ENCODE measurements at places on chromosomes 7 and 10. TPM values are rescaled to one million over a fixed set of nuclear protein-coding genes. Genes with fewer than 3 reads are reported as not detected.

METTL27 gene
- 5.6 TPM for polyA plus RNA-seq

ANKRD30A gene
- polyA plus RNA-seq = not detected

- DNase-seq = no peak
These were observed 39.7 kb upstream of the TEX47 start for GRCh38 chr7:88835147-88835728.

GRCh38 chr7:836429-836828 is 4.2 kb downstream of the SUN1 start:
- no peak for DNase-seq

DNA sequence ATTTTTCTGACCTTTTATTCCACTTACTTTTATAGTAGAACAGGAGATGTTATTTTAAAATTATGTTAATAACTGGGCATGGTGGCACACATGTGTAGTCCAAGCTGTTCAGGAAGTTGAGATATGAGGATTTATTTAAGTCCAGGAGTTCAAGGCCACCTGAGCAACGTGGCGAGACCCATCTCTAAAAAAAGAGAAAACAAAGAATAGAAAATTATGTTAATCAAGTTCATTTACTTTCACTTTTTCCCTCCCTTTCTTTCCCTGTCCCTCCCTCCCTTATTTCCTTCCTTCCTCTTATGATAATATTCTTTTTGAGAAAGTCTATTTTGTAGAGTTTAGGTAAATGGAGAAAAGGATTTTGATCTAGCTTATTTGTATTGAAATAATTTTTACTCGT is 48.9 kb upstream of the HELLS start:
- DNase-seq = no peak

DNA sequence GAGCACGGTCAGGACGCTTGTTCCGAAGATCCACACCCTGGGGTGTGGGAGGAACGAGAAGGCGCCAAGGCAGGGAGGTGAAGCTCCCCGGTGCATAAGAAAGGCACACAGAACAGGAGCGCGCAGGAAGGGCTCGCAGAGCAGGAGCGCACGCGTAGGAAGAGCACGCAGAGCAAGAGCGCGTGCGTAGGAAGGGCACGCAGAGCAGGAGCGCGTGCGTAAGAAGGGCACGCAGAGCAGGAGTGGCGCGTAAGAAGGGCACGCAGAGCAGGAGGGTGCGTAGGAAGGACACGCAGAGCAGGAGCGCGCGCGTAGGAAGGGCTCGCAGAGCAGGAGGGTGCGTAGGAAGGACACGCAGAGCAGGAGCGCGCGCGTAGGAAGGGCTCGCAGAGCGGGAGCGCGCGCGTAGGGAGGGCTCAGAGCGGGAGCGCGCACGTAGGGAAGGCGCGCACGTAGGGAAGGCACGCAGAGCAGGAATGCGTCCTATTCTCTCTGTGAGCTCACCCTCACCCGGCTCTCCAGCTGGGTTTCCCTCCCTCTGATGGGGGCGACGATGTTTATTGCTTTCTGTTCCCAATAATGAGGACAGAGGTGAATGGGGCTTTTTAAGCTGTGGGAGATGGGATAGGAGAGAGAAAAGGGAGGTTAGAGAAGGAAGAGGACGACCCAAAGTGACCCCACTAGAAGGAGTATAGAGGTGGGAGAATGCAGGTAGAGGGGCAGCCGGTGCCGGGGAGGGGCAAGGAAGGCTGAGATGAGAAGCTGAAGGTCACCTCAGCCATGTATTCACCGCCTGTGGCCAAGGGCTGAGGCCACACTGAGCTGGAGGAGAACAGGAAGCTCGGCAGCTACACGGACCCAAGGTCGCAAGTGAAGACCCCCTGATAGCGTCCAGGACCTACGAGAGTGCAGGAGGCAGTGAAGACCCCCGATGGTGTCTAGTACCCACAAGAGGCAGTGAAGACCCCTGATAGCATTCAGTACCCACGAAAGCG is 423.2 kb downstream of the PTPRN2 start:
- DNase-seq = no peak

GRCh38 chr7:39617005-39617404 is 6.4 kb upstream of the RALA start:
- DNase-seq = no peak

DNA sequence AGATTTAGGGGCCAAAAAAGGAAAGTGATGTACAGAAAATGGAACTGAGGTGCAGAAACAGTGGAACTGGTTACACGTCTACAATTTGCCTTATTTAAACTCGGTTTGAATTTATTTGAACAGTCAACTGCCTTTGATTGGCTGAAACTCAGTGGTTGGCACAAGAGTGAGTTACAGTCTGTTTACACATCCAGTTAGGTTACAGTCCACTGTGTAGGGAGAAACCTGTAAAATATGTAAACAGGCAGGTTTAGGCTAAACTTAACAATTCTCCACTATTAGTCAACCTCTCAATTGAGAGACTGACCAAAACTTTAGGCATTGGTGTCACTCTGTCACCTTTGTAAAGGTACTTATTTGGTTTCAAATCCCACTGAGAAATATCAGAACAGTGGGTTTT is 40.3 kb upstream of the RELN start:
- DNase-seq = no peak
